Central memory CD8-positive, alpha-beta T cell (primary cell): ENCODE measurements at places on chromosomes 13 and 19.

GRCh38 chr13:78254113-78254512 lies 335.5 kb upstream of the EDNRB start:
- no peak overlapping the region for H3K27ac ChIP-seq
- no peaks in the 10 kb centered on the region for H3K4me1 ChIP-seq
- H3K36me3 ChIP-seq, result no peaks in the 10 kb centered on the region
- H3K27me3 ChIP-seq, result no peaks in the 10 kb centered on the region

- H3K4me1 ChIP-seq, result peaks cover 31% of the 10 kb centered on the region
- H3K27me3 ChIP-seq, result no peaks in the 10 kb centered on the region
- H3K27ac ChIP-seq, result peak overlapping the region; percentile 95
- H3K4me3 ChIP-seq, result peak overlapping the region; percentile 97
- no peak for DNase-seq
Observed at GRCh38 chr19:1861599-1862031, 1.8 kb downstream of the KLF16 start.

DNA sequence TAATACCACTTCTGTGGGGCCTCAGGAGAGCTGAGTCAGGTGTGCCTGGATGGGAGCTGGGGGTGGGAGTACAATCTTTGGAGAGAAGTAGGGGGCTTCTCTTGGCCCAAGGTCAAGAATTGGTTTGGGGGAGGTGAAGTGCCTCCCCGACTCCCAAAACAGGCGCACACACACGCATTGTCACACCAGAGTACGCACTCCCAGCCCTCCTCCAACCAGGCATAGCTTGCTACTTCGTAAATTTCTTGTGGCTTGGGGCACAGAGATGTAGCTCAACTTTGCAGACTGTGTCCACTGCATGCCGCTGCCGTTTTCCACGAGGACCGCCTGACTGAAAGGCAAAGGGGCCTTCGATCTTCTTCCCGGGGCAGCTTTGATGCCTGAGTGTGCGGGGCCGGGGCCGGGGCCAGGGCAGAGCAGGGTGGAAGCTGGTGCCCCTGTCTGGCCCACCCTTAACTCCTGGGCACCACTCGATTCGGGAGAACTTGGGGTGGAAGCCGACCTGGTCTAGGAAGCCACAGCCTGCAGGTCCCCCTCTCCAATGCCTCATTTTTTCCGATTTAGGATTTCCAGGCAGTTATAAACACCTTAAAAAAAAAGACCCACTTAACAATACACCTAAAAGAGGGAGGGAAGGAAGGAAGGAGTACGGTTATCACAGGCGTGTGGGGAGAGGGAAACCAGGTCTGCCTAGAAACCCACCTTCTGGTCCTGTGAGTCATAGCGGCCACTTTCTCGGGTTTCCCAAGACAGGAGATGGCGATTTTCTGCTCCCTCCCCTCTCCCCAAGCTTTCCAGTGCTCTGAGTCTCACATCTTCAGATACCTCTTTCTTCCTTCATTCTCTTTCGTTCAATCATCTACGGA lies 5.8 kb upstream of the TSHZ3 start:
- DNase-seq, result no peak
- H3K27me3 ChIP-seq, result peaks cover 95% of the 10 kb centered on the region
- H3K4me1 ChIP-seq, result peaks cover 44% of the 10 kb centered on the region
- no peak overlapping the region for H3K27ac ChIP-seq
- peaks cover 6% of the 10 kb centered on the region for H3K36me3 ChIP-seq
- H3K4me3 ChIP-seq, result no peak overlapping the region

DNA sequence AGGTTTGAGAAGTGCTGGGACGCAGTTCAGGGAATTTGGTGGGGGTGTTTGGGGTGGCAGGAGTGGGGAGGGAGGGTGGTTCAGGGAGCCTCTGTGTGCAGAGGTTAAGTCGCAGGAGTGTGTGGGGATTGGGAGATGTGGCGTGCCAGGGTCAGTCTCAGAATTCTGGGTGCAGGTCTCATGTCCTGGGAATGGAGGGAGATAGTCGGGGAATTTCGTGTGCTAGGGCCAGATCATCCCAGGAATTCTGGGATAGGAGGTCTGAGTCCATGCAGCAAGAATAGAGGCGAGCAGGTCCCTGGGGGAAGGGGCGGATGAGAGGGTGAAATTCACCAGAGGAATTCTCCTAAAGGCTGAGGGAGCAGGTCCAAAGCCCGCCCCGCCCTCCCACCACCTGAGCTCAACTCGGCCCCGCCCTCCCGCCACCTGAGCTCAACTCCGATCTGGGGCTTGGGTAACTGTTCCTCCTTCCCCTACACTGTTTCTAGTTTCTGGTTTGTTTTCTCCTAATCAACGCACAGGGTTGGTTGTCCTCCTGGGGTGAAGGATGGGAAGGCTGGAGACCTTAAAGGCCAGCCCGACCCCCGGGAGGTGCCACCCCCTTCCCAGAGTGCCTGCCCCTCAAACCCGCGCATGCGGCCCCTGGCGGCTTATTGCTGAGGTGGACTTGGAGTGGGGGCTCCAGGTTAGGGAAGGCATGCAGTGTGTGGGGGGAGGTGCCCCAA lies 15.2 kb downstream of the KCNC3 start:
- no peaks in the 10 kb centered on the region for H3K4me1 ChIP-seq
- peaks cover 80% of the 10 kb centered on the region for H3K27me3 ChIP-seq
- no peak for DNase-seq
- H3K4me3 ChIP-seq, result no peak overlapping the region
- H3K27ac ChIP-seq, result peak overlapping the region; percentile 35
